ENCODE measurements at places on chromosomes 4 and X.

DNA sequence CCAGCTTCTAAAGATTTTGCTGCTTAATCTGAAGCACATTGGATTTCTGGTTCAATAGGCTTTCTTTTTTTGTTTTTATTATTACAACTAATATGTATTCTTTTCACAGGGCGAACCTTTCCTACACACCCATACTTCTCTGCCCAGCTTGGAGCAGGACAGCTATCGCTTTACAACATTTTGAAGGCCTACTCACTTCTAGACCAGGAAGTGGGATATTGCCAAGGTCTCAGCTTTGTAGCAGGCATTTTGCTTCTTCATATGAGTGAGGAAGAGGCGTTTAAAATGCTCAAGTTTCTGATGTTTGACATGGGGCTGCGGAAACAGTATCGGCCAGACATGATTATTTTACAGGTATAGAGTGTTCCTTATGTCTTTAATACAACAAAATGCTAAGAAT is 155.4 kb downstream of the PTTG2 start:
- DNase-seq, result no peak

DNA sequence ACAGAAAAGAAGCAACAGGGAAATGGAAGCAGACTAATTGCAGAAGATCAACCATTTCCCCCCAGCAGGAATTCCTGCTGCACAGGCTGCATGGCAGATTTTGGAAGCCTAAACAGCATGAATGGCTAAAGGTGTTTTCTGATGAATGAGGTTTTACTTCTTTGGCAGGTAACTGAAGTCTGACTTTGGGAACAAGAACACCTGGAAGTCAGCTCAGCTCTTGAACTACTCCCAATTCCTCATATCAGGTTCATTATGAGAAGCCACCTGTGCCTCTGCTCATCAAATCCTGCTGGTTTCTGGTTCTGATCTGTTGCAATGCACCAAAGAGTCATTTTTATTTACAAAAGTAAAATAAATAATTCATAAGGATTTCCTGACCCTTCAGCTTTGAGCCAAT is 139.0 kb downstream of the COL25A1 start:
- no peak for DNase-seq

DNA sequence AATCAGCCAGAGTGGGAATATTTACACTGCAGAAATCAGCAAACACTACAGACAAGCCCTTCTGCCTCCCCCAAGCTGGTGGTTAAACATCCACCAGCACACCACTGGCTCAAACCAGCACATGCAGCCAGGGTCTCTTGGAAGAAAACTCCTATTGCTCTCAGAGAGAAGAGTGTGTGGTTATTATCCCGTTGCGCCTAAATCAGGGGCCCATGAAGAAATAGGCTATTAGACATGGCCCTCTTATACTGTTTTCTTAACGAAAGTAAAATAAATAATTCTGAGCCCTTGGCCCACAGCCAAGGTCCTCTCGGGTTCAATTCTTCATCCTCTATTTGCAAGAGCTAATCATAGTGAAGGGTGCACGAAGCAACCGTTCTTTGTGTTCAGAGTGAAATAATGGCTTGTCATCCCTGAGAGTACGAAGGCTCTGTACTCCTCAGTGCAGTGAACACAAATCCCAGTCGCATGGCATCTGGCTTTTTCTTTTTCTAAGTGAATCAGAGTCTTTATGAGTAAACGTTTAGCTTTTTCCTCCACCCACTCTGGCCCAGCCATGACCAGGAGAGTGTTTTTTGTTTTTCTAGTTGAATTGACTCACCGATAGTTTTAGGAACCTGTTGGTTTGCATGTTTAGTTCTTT is 33.4 kb upstream of the RBM47 start:
- peak; percentile 87 for DNase-seq

- no peak for DNase-seq
These were observed 94.5 kb downstream of the SRPX start for GRCh38 chrX:38126179-38126578.

GRCh38 chrX:69503228-69503781 is 821 bp upstream of the NALF2 start:
- DNase-seq, result peak; percentile 77

- no peak for DNase-seq
These were observed 235.4 kb downstream of the OR13H1 start for GRCh38 chrX:131779306-131779705.

GRCh38 chr4:53558065-53558801 is 33.1 kb downstream of the LNX1 start:
- DNase-seq, result no peak

DNA sequence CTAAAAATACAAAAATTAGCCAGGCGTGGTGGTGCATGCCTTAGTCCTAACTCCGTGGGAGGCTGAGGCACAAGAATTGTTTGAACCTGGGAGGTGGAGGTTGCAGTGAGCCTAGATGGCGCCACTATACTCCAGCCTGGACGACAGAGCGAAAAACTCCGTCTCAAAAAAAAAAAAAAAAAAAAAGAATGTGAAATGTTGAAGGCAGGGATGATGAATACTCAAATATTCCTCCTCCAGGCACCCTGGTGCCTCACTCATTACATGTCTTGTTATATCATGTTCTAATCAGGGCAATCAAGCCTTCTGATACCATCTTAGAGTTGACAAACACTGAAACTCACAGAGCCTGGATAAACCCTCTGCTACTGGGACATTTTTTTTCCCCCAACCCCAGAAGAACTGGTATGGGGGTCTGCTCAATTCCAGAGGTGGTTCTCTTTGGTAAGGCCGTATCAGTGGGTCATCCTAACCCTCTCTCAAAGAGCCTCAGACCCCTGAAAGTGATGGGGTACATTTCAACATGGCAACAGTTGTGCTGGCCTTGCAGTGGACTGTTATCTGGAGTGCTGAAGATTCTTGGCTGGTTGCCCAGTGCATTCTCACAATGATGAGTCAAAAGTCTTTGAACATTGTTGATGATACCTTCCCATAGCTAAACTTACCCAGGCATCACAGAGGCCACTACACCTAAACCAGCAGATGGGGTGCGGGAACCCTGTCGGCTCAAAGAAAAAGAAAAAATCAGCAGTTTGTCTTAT is 2.4 kb upstream of the SH3KBP1 start:
- DNase-seq, result no peak

DNA sequence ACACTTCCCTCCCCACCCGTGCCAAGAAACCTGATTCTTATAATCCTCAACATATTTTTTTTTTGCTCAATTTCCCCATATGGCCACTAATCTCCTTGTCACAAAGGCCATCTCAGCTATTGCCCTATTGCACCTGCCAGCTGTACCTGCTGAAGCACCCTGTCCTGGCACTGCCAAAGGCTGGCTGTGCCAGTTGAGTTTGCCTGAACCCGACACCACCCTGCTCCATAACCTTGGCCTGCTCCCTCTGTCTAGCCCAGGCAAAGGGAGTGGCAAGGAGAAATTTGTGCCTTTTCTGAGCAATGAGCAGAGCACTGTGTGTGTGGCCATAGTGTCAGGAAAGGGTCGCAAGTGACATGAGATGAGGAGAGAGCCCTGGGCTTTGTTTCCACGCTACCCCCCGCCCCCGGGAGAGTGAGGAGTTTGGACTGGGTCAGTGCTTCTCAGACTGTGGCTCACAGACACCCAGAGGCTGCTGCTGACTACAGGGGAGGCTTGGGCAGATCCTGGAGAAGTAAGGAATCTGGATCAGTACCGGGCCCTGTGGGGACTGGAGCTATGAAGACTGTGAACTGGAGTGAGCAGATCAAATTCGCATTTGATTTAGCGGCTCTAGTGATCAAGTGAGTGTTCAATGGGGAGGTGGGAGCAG is 42.2 kb upstream of the HMGB3 start:
- no peak for DNase-seq

DNA sequence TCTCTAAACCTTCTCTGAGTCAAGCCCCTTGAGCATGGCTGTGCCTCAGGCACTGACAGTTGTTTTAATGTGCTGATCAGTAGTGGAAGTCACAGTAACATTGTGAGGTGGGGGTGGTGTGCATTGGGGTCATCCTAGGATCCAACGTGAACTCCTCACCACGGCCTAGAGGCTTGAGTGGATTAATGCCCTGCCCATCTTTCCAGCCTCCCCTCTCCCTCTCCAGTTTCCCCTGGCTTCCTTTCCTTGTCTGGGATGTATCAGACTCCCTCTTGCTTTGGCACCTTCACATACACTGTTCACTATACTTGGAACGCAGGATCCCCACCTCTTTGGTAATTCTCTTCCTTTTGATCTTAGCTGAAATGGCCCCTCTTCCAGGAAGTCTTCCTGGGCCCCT is 13.3 kb upstream of the PJA1 start:
- DNase-seq, result no peak

DNA sequence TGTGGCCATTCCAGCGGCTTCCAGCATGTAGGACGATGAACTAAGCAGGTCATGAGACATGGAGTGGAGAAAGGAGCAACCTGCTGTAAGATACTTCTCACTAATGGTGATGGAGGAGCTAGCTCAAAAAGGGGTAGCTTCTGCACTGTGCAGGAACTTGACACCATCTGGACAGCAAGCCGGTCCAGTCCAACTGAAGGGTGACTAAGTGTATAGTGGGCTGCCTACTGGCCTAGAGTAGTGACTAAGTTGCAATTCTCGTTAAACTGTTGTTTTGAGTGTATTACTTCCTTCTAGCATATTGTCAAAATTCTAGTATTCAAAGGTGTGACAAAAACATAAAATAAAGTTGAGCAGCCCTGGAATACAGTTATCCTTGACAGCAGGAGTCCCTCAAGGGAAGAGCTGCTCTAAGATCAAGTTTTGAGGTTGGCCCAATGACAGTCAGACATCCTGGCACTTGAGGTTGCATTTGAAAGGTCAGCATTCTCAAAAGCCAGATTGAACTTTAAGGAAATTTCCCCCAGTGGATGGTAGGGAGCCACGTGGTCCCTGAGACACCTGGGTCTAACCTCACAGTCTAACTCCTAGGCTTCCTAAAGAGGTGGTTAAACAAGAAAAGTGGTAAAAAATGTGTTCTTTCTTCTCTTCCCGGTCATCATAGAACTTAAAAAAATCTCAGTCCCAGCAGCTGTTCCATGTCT is 8.0 kb downstream of the CETN2 start:
- no peak for DNase-seq

GRCh38 chr4:77127837-77128621 is 29.0 kb upstream of the CCNG2 start:
- DNase-seq, result no peak

Data from NCI-H2081 (cell line).